Activated CD8-positive, alpha-beta T cell treated with anti-CD3 and anti-CD28 coated beads, Interleukin-2, amount 10 ng/mL, durations not matched to agents 7 days and 5 days (primary cell): ENCODE measurements at places on chromosomes 1 and 21. TPM values are rescaled to one million over a fixed set of nuclear protein-coding genes. Genes with fewer than 3 reads are reported as not detected.
A peak's percentile ranks its signal among the peaks of the same experiment; 100 is the strongest.

- peaks cover 21% of the 10 kb centered on the region for H3K27me3 ChIP-seq
- H3K27ac ChIP-seq = peak overlapping the region; percentile 78
- H3K4me3 ChIP-seq = no peak overlapping the region
- DNase-seq = peak; percentile 46
Observed at GRCh38 chr21:45892156-45892915, 89.2 kb upstream of the COL6A1 start.

- no peaks in the 10 kb centered on the region for H3K4me1 ChIP-seq
- H3K36me3 ChIP-seq = no peaks in the 10 kb centered on the region
- no peak overlapping the region for H3K4me3 ChIP-seq
- no peak overlapping the region for H3K27ac ChIP-seq
- no peaks in the 10 kb centered on the region for H3K27me3 ChIP-seq
Observed at GRCh38 chr1:65478379-65479026, 58.0 kb downstream of the LEPR start.

GRCh38 chr1:181551249-181551648 lies 67.9 kb downstream of the CACNA1E start:
- no peak for DNase-seq
- no peaks in the 10 kb centered on the region for H3K4me1 ChIP-seq
- no peak overlapping the region for H3K4me3 ChIP-seq
- no peak overlapping the region for H3K27ac ChIP-seq
- no peaks in the 10 kb centered on the region for H3K36me3 ChIP-seq

- no peak overlapping the region for H3K27ac ChIP-seq
- H3K27me3 ChIP-seq = peaks cover 20% of the 10 kb centered on the region
- no peak overlapping the region for H3K4me3 ChIP-seq
- H3K4me1 ChIP-seq = no peaks in the 10 kb centered on the region
- H3K36me3 ChIP-seq = no peaks in the 10 kb centered on the region
Observed at GRCh38 chr1:214155987-214156625, 124.9 kb upstream of the SMYD2 start.

GRCh38 chr21:40047211-40047610 lies 180.0 kb downstream of the PCP4 start:
- H3K27ac ChIP-seq = no peak overlapping the region
- H3K4me3 ChIP-seq = no peak overlapping the region
- H3K36me3 ChIP-seq = no peaks in the 10 kb centered on the region

Gene EDARADD
- total RNA-seq = 1.2 TPM

DNA sequence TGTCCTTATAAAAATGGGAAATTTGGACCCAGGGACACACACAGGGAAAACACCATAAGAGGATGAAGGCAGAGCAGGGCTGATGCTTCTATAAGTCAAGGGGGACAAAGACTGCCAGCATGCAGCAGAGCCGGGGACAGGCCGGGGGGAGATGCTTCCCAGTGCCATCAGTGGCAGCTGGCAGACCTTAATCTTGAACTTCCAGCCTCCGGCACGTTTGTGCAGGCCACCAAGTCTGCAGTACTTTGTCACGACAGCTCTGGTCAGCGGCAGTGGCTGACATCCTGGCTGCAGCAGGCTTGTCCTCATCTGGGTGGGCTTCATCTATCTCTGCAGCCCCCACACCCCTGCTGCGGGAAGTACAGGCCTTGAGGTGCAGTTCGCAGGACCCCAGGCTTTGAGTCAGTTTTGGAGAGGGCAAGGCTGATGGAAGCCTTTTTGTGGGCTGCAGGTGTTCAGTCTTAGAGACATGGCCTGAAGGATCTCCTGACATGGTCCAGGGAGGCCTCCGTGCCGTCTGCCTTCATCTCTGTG lies 186.0 kb downstream of the DYRK1A start:
- H3K4me1 ChIP-seq = no peaks in the 10 kb centered on the region
- no peaks in the 10 kb centered on the region for H3K36me3 ChIP-seq
- H3K27me3 ChIP-seq = peaks cover 5% of the 10 kb centered on the region
- H3K4me3 ChIP-seq = no peak overlapping the region
- no peak for DNase-seq

- peaks cover 8% of the 10 kb centered on the region for H3K36me3 ChIP-seq
- DNase-seq = no peak
- no peaks in the 10 kb centered on the region for H3K4me1 ChIP-seq
- H3K4me3 ChIP-seq = no peak overlapping the region
- no peak overlapping the region for H3K27ac ChIP-seq
Observed at GRCh38 chr1:201461645-201462441, 7.1 kb downstream of the PHLDA3 start.

- no peak overlapping the region for H3K27ac ChIP-seq
- H3K4me3 ChIP-seq = no peak overlapping the region
- no peak for DNase-seq
- no peaks in the 10 kb centered on the region for H3K27me3 ChIP-seq
- H3K4me1 ChIP-seq = peaks cover 44% of the 10 kb centered on the region
Observed at GRCh38 chr21:42223826-42224575, 5.1 kb downstream of the ABCG1 start.
